Activated CD8-positive, alpha-beta T cell treated with anti-CD3 and anti-CD28 coated beads, Interleukin-2, amount 10 ng/mL, durations not matched to agents 7 days and 5 days (primary cell): ENCODE measurements at places on chromosomes 2 and 18. TPM values are rescaled to one million over a fixed set of nuclear protein-coding genes. Genes with fewer than 3 reads are reported as not detected.

CTAGE1 gene
- total RNA-seq, result not detected

COBLL1 gene
- not detected for total RNA-seq

DNA sequence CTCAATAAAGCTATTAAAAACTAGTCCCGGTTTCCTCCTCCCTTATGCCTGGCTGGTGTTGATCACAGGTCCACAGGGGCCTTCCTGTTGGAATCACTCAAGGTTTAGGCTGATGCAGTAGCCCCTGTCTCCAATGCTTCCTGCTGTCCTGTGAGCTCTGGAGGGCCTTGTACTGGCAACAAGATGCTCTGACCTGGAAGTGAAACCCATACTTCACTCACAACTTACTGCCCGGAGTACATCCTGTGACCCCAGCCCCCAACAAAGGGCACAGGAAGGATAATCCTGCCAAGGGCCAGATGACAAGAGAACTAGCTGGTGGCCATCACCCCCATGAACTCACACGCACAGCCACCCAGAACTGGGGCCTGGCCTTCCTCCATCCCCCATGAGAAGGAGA lies 50.3 kb downstream of the ZBTB7C start:
- H3K27me3 ChIP-seq, result no peaks in the 10 kb centered on the region
- H3K27ac ChIP-seq, result no peak overlapping the region
- H3K4me1 ChIP-seq, result no peaks in the 10 kb centered on the region
- H3K36me3 ChIP-seq, result no peaks in the 10 kb centered on the region
- no peak overlapping the region for H3K4me3 ChIP-seq

- H3K4me3 ChIP-seq, result no peak overlapping the region
- H3K27me3 ChIP-seq, result no peaks in the 10 kb centered on the region
- H3K27ac ChIP-seq, result no peak overlapping the region
- H3K4me1 ChIP-seq, result no peaks in the 10 kb centered on the region
- no peak for DNase-seq
Measured at GRCh38 chr2:146979746-146980145, 865.1 kb upstream of the ACVR2A start.

DNA sequence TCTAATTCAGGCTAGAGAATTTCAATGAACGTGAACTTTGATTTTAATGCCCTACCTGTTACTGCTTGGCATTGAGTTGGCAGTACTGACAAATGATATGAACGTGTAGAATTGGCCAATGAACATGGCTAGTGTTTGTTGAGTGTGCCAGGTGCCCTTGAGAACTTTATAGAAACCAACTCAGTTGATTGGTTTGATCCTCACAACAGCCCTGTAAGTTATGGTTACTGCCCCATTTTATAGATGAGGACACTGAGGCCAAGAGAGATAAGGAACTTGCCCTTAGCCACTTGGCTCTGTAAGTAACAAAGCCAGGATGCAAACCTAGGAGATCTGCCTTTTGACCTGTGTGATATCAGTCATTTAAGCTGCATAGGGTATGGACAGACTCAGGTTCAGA lies 275.7 kb downstream of the NEDD4L start:
- DNase-seq, result no peak
- peaks cover 4% of the 10 kb centered on the region for H3K4me1 ChIP-seq
- no peak overlapping the region for H3K27ac ChIP-seq
- H3K27me3 ChIP-seq, result no peaks in the 10 kb centered on the region
- H3K4me3 ChIP-seq, result no peak overlapping the region
